ENCODE measurements at places on chromosomes 7 and 10.

GRCh38 chr7:80885757-80886156, 33.1 kb downstream of the SEMA3C start:
- DNase-seq = no peak

GRCh38 chr10:52758406-52758805, 14.2 kb downstream of the MBL2 start:
- no peak for DNase-seq

- peak; percentile 27 for DNase-seq
Measured at GRCh38 chr7:137934941-137935883, 66.7 kb downstream of the CREB3L2 start.

DNA sequence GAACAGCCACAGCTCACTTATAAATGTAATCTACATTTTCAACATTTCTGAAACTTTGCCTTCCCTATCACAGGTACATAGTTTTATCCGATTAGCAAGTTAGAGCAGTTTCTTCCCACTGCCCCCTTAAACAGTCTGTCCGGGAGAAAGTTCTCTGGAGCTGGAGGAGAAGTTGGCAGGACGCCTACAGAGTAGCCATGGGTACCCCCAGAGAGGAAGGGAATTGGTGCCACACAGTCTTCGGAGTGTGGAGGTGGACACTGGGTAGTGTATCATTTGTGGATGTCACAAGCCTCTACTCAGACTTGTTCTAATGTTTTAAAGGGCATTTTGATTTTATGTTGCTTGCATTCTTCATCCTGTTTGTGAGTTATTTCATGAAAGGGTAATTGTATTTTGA, 39.0 kb downstream of the TAF3 start:
- no peak for DNase-seq

- no peak for DNase-seq
Measured at GRCh38 chr7:94170836-94171235, 166.7 kb upstream of the BET1 start.

DNA sequence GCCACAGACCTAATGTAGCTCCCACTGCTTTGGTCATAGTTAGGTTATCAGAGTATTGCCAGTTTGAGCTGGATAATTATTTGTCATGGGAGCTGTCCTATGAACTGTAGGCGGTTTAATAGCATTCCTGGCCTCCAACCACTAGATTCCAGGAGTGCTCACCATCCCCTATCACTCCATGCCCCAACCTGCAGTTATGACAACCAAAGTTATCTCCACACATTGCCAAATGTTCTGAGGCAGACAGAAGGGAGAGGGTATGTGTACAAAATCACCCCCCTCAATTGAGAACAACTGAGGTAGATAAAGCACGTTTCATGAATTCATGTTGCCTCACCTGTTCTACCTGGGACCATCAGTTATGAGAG, 119.0 kb upstream of the CACUL1 start:
- DNase-seq = no peak

DNA sequence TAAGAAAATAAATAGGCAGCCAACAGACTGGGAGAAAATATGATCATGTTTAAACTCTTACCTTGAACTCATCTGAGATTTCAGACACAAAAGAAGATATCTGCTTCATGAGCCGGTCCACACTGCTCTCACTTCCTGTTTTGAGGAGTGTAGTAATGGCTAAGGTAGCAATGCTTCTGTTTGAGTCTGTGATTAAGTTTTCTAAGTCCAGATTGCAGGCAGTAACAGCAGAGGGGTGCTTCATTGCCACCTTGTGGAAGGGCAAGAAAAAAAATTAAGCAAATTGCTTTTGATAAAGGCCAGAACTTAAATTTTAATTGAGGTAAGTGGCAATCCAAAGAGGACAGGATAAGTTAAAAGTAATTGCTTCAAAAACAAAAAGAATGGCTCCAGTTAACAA, 69.1 kb downstream of the MEST start:
- peak; percentile 17 for DNase-seq

DNA sequence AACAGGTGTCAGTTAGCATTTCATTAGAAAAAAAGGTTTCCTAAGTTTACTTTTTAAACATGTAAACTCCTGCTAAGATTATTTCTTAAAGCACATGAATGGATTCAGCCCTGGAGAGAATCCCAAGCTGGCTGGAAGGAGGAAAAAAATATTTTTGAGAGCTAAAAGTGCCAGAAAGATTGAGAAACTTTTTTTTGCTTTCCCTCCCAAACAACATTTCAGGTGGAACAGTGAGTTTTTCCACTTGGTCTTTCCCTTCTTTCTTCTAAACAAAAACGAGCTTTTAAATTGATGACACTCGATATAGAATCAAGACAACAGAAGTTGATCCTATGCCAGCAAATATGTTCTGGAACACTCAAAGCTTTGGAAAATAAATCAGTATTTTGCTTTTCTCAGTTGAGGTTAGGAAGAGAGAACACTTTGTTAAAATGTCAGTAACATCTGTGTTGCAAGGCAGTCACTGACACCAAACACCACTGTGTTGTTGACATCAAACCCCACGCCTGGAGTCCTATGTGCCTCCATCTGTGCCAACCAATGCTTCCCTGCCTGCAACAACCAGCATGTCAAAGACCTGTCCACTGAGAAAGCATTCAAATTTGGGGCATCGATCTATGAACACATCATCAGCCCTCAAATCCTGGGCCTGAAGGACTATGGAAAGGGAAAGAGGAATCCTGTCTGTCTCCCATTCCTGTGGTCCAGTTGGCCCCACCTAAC, 22.9 kb upstream of the INSIG1 start:
- no peak for DNase-seq

GRCh38 chr10:24513155-24513554, 210.5 kb downstream of the ARHGAP21 start:
- DNase-seq = no peak

GRCh38 chr10:48444266-48444665, 137.8 kb downstream of the MAPK8 start:
- no peak for DNase-seq

DNA sequence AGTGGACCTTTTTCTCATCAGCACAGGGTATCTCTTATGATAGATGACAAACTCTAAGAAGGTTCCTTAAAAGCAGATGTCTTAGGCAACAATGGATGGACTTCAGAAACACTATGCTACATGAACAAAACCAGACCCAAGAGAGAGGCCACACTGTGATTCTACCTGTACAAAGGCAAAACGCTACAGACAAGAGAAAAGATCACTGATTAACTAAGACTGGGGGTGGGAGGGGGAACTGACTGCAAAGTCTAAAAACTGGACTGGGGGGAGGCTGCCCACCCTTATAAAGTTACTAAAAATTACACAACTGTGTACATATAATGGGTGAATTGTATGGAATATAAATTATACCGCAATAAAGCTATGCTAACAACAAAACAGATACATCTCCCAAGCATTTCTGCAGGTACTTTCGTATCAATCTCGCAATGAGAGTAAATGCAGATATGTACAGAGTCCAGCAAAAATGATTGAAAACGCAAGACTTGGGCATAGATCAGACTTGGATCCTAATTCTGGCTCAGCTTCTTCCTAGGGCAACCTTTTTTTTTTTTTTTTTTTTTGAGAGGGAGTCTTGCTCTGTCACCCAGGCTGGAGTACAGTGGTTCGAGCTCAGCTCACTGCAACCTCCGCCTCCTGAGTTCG, 179.7 kb downstream of the FAM107B start:
- DNase-seq = peak; percentile 12

- DNase-seq = no peak
Measured at GRCh38 chr10:21481407-21481806, 44.1 kb downstream of the SKIDA1 start.

DNA sequence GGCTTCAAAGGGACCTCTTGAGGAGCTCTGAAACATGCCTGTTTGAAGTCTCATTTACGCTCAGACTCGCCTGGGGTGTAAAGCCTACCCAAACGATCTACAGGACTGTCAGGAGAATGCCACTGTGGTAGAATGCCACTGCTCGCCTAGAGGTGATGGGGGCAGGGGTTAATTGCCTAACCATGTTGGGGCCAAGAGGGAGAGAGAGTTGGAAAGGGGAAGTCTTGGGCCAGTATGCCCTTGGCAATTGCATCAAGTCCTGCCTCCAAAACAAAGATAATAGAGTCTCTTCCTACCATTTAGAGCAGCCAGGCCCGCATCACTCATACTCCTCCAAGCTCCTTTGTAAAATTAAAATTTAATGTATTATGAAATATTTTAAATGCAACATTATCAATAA, 25.2 kb downstream of the CDK1 start:
- no peak for DNase-seq

- DNase-seq = no peak
Measured at GRCh38 chr7:93622036-93623033, 47.8 kb upstream of the CALCR start.

GRCh38 chr7:100158229-100159098, at the start of gene TRAPPC14:
Gene TRAPPC14 (minus strand): TSS chr7:100158723. CDS start chr7:100158499, 224 bp downstream.
- peak; percentile 87 for DNase-seq

GRCh38 chr7:128189231-128189930, 51.7 kb upstream of the LEP start:
- no peak for DNase-seq

DNA sequence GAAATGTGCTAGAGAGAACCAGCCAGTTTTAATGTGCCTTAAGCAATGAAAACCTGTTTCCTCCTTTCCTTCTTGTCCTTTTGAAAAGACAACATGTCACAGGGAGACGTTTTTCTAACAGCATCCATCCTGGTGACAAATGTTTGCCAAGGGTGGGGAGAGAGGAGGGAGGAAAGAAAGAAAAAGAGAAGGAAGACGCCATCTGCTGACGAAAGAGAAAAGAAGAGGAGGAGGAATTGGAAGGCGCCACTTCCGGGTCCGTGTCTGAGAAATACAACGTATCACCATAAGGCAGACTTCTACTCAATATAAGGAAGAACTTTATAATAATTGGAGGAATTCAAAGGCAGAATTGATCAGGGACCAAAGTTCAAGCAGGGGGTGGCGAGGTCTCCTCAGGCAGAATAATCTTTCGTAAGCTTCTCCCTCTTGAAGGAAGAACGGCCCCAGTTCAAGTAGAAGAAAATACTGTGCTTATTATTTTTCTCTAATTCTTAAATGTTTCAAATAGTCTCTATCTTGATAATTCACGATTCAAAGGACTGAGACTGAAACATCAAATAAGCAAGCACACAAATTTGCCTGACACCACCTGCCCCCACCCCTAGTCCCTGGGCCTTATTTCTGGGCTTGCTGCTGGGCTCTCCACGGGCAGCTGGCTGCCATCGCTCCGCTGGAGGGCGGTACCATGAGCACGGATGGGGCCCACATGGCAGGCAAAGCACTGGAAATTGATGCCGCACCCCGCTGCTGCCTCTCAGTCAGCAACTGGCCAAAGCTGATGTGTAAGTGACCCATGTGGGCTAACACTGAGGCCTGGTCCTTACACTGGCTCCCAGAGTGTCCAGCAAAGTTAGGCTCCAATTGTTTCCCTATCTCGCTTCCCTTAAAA, 273.7 kb upstream of the KLF14 start:
- DNase-seq = peak; percentile 78

GRCh38 chr7:42278344-42278743, 41.3 kb upstream of the GLI3 start:
- no peak for DNase-seq

DNA sequence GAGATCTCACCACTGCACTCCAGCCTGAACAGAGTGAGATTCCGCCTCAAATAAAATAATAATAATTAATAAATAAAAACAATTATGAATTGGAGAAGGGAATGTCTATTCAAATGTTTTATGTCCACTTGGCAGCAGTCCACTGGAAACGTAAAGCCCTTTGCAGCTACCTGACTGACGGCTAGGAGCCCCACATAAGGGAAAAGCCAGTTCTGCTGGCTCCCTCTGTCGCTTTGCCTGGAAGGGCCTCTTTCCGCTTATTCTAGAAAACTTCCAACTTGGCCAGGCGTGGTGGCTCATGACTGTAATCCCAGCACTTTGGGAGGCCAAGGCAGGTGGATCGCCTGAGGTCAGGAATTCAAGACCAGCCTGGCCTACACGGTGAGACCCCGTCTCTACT, 6.1 kb upstream of the TNS3 start:
- DNase-seq = no peak

DNA sequence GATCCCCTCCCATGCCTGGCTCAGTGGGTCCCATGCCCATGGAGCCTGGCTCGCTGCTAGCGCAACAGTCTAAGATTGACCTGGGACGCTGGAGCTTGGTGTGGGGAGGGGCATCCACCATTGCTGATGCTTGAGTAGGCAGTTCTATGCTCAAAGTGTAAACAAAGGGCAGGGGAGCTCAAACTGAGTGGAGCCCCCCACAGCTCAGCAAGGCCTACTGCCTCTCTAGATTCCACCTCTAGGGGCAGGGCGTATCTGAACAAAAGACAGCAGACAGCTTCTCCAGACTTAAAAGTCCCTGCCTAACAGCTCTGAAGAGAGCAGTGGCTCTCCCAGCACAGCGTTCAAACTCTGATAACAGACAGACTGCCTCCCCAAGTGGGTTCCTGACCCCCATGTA, 31.2 kb upstream of the FFAR4 start:
- no peak for DNase-seq

DNA sequence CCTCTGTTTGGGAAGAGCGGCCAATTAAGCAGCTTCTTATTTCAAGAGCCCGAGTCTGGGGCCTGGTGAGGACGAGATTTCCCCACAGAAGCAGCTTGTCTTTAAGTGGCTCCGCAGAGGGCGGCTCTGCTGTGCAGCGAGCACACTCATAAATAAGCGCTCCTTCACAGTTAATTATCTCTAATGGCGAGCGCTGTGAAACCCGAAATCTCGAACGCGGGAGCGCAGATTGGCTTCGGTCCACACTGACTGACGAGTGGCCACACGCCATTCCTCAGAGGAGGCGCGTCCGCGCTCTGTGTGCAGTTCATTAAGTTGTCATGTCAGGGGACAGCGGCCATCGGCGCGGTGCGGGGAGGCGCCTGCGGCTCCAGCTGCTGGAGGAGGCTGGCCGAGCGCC, 560.9 kb downstream of the DNAJB6 start:
- DNase-seq = no peak

DNA sequence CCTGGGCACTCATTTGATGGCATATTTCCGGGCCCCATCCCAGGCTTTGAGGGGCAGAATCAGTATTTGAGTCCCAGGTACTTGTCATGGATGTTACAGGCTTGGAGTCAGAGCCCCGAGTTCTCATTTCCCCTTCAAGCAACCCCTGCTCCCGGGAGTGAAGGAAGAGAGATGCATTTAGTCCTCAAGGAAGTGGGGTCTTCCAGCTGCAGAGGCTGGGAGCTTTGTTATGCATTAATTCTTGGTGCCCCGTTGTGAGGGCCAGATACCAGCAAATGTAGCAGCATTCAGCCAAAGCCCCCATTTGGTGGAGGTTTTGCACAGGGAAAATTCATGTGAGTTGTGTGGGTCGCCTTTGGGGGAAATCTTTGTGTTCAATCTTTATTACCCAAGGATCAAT, 38.7 kb upstream of the TCERG1L start:
- DNase-seq = no peak

GRCh38 chr7:45089341-45089891, 647 bp upstream of the NACAD start:
- DNase-seq = peak; percentile 73
